ENCODE measurements at places on chromosomes 3 and 15.

DNA sequence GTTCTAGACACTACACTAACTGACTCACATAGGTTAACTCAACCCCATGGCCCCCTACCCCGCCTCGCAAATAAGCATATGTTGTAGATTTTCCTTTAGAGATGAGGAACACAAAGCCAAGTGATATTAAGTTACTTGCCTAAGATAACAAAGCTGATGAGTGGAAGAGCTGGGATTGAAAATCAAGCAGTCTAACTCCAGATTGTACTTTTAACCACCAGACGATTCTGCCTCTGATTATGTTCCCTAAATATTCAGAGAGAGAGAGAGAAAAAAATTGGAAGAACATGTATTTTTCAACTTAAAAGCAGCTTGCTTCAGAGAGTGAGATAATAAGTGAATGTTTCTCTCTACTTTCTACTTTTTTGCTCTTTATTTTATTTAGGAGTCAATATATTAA lies 66.9 kb upstream of the THBS1 start:
- DNase-seq, result no peak

DNA sequence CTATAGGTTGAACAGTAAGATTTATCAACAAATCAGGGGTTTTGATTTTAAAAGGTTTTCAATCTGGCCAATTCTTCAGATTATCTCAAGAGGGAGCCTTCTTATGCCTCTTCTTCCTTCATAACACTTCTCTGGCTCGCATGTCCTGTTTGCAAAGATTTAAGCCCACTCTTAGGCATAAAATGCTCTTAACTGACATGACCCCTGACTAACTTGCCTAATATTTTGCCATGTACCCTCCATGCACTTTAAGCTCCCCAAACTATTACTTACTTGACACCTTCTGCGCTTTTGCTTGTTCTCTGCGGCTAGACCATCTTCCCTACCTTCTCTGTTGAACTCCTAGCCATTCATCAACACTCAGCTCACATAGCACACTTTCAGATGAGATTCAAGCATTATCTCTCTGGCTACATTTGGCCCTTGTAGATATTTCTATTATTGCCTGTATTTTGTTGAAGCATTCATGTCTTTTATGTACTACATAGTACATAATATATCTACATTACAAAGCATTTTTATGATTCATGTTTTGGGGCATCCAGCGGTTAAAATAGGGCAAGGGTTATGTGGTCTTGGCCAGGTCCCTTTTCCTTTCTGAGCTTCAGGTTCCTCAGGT lies 1.0 kb upstream of the ARIH1 start:
- no peak for DNase-seq

- DNase-seq, result no peak
Measured at GRCh38 chr3:71033681-71034220, 549.8 kb downstream of the FOXP1 start.

GRCh38 chr15:38878926-38879325 lies 314.3 kb upstream of the RASGRP1 start:
- no peak for DNase-seq

- no peak for DNase-seq
Measured at GRCh38 chr3:59565125-59565524, 515.3 kb upstream of the CFAP20DC start.

DNA sequence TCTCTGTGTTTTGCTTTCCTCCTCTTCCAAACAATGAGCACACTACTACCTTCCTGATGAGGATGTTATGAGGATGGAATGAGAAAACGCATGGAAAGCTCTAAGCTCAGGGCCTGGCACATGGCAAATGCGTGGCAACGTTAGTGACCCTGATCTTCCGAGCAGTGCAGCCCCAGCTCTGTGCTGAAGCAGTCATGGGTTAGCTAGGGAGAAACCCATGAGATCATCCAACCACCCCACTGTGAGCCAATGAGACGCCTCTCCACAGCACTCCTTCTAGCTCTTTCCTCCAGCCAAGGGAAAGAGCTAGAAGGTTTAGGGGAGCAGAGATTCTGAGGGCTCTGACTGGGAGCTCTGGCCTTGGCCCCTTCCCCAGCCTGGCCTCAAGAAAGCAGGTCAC lies 4.5 kb downstream of the CPN2 start:
- peak; percentile 13 for DNase-seq

- no peak for DNase-seq
Measured at GRCh38 chr3:154552338-154552737, 122.3 kb upstream of the GPR149 start.

GRCh38 chr15:38084289-38084688 lies 149.8 kb downstream of the TMCO5A start:
- DNase-seq, result peak; percentile 77

DNA sequence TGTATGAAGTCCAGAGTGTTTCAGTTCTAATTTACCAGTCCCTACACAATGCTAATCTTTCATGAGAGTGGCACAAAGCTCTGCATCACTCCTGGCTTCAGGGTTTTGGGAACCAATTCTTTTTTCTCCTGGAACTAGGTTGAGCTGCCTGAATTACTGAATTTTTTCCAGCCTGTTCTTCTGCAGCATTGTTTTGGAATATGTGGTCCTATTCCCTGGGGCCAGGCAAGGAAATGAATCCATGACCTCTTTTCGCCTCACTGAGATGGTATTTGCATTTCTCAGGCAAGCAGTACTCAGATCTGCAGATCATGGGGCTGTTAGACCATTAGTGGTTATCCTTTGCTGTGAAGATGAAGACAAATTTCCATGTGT lies 25.6 kb upstream of the GPR171 start:
- no peak for DNase-seq

GRCh38 chr15:52050416-52050815 lies 31.4 kb downstream of the MAPK6 start:
- DNase-seq, result no peak

DNA sequence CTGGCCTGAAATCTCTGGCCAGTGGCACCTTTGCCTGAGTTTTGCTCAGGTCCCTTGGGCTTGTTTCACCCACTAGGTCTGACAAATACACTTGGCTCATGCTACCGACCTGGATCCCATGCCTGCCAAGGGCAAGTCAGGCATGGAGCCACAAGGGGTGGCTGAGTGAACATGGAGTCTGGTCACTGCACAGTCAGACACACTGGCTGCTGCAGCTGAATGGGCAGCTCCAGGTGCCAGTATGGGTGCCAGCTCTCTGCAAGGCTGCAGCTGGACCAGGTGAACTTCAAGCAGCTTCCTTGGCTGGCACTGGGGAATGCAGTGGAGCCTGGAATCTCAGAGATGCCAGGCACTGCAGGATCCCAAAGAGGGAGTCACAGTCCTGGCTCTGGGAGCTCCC lies 170.3 kb downstream of the NECTIN3 start:
- DNase-seq, result no peak

DNA sequence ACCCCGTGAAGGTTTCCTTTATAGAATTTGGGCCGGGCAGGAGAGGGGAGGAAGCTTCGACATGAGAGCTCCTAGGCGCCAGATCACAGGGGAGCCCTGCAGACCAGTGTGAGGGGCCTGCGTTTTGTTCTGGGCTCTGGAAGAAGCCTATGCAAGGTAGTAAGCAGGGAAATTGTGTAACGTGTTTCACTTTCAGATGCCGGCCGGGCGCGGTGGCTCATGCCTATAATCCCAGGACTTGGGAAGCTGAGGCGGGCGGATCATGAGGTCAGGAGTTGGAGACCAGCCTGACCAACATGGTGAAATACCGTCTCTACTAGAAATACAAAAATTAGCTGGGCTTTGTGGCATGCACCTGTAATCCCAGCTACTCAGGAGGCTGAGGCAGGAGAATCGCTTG lies 65.2 kb downstream of the GABRG3 start:
- DNase-seq, result no peak

DNA sequence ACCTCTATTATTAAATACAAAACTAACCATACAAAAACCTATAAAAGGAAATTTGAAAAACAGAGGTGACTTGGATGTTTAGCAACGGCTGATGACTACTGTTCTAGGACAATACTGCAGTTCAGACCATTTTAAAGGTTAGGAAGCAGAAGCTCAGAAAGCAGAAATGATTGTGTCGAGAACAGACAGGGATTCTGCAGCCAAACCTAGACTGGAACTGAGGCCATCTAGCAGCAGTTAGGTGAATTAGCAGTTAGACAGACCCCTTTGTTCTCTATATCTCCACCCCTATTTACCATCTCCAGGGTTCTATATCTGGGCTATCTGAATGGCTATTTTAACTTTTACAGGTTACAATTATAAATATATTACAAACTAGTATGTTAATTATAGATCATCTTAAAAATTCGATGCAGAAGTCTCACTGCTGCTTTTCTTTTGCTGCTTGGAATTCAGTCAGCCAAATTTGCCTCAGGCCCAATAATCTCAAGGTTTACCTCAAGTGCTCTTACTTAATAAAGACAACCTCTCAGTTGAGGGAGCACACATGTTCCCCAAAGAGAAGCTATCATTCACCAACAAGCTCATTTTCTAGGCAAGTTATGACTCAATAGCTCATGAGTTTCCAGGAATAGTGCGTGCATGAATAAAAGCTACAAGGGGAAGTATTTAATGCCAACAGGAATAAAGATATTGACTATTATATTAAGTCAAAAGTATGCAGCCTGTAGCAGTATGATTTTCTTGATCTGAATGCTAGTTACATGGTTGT lies 9.3 kb upstream of the IL1RAP start:
- peak; percentile 82 for DNase-seq

GRCh38 chr3:178498871-178499270 lies 37.4 kb upstream of the KCNMB2 start:
- no peak for DNase-seq

GRCh38 chr3:119308355-119308754 lies 14.2 kb downstream of the ARHGAP31 start:
- DNase-seq, result no peak

GRCh38 chr3:196775938-196776337 lies 36.3 kb downstream of the PAK2 start:
- DNase-seq, result peak; percentile 11

GRCh38 chr3:157841029-157841428 lies 265.2 kb downstream of the SHOX2 start:
- DNase-seq, result no peak

DNA sequence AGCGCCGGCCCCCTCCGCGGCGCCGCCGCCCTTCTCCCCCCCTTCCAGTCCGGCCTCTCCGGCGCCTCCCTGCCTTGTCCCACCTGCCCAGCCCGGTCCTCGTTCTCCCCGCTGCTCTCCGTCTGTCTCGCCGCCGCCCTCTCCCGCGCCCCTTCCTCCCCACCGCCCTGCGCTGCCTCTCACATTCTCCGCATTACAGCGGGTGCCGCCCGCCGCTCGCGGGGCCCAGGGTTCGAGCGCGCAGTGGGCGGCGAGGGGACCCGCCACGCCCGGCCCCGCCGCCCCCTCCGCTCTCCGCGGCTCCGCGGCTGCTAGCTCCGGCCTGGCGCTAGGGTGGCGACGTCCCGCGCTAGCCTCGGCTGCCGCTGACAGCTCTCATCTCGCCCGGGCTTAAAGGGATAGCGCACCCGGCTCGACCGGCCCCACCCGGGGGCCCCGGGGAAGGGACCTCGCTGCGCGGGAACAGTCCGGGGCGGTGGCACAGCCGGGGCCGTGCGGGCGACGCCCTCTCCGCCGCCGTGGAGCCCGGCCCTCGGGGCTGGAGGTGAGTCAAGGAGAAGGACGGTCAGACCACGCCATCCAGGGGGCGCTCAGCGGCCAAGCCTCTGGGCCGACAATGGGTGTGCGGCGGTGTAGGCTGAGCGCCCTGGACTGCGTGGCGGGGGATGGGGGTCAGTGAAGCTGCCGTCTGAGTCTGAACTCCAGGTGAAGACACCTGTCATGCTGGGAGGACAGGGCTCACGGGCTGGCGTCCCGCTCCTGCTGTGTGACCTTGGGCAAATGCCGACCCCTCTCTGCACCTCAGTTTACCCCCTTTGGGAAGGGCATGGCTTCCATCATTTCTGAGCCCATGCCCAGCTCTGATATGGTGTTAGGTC lies 187.4 kb upstream of the LINGO1 start:
- DNase-seq, result no peak

DNA sequence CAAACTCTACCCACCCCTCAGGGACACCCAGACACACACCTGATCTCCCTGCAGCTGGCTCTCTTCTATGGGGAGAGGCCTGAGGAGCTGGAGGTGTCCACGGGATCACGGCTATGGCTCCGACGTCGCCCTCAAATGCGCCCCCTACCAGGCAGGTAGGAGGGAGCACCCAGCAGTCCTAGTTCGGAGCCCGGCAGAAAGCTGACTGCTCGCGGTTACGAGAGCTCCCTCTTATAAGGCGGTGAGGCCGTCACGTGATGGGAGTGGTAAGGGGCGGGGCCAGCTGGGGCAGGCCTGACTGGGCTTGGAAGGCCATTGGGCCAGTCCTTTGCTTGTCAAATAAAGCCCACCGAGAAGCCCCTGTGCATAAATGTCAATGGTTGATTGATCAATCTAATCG lies at the start of gene PRR20G:
Gene PRR20G (minus strand): TSS at position 207 of the 400 bp plus-strand sequence. CDS start 681 bp downstream, outside the sequence.
- DNase-seq, result no peak

DNA sequence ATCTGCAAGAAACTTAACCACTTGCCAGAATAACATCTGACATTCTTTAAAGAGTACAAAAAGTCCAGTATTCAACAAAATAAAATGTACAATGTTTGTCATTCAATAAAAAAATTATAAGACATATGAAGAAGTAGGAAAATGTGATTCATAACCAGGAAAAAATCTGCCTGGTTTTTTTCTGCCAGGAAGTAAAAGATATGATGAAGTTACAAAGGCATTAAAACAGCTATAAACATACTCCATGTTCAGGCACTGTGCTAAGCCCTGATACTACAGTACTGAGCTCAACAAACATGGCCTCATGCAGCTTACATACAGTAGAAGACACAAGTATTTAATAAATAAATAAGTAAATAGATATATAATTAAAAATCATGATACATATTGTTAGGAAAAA lies 178.4 kb upstream of the STT3B start:
- no peak for DNase-seq

DNA sequence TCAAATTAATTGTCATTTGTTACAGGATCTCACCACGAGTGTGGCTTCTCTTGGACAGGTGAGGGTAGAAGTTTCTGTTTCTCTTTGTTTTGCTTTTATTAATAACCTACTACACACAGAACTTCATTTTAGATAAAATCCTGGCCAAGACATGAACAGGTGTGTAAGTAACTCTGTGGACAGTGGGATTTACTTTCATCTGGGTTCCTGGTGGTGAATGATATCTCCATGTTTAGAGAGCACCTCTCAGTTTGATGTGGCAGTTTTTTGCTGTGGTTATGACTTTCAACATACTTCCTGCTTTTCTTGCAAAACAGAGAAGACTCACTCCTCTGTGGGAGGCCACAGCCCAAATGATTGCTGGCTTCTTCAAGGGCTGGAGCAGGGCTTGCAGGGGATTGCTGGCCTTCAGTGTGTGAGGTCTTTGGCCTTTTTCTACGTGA lies 71.1 kb upstream of the XCR1 start:
- DNase-seq, result peak; percentile 95

DNA sequence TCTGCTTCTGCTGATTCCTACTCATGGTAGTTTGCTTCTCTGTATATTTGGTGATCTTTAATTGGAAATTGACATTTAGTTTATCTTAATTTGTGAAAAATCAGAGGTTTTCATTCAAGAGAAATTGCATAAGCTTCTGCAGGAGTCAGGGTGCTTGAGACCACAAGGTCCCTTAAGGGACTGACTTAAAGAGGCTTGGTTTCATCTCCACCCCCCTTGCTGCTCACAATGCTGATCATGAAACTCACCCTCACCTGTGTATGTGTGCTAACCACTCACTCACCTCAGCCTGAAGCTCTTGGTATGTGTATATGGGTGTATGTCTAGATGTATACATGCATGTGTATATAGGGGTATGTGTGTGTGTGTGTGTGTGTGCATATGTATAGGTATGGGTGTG lies 11.4 kb downstream of the PGPEP1L start:
- DNase-seq, result no peak

Data from inflammatory macrophage (primary cell).